ENCODE measurements at places on chromosomes 5 and 9. TPM values are rescaled to one million over a fixed set of nuclear protein-coding genes. Genes with fewer than 3 reads are reported as not detected.

DNA sequence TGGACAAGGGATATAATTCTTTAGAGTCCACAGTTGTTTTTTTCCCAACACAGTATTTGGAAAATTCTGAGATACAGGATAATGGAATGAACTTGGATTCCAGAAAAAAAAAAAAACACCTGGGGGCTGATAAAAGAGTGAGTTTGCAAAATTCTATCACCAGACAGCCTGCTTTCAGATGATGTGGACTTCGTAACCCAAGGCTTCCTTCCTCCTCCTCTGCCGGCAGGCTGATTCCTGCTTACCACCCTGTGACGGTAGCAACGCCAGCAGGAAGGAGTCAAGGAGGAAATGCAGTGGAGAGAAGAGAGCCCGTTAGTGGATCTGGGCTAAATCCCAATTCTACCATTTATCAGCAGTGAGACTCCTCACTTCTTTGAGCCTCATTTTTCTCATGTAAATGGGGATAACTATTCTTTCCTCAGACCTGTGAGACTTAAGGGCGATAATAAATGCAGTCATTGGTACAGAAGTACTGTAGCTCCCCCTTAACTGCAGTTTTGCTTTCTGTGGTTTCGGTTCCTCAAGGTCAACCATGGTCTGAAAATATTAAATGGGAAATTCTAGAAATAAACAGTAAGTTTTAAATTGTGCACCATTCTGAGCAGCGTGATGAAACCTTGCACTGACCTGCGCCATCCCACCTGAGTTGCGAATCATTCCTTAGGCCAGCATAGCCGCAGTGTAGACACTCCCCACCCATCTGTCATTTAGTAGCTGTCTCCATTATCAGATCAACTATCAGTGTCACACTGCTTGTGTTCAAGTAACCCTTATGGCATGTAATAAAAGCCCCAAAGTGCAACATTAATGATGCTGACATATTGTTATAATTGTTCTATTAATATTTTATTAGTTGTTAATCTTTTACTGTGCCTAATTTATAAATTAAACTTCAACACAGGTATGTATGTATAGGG is 71.4 kb downstream of the DCP2 start:
- no peak for DNase-seq

- DNase-seq = no peak
Measured at GRCh38 chr5:106601620-106602019, 1069.1 kb downstream of the EFNA5 start.

- DNase-seq = peak; percentile 30
Measured at GRCh38 chr9:93301291-93301811, 117.4 kb downstream of the WNK2 start.

DNA sequence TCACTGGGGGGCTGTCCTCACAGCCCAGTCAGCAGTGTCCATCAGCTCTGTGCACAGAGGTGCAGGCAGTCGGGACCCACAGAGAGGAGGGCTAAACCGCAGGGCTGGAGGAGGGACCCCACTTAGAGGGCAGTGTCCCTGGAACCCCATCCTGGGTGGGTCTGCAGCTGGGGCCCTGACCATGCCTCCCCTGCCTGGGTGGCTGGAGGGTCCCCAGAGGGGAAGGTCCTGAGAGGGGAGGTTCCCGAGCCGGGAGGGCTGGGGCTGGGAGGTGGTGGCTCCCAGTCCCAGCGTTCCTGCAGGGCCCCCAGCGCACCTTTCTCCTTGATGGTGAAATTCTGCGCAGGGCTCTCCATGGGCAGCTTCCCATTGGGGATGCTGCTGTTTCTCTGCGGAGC is 32.7 kb downstream of the EXOC3 start:
- DNase-seq = no peak

- DNase-seq = no peak
Measured at GRCh38 chr5:169024421-169024820, 276.5 kb downstream of the SLIT3 start.

HK3 gene
- not detected for total RNA-seq

SLC2A8 gene
- total RNA-seq = 12.1 TPM

ROPN1L gene
- total RNA-seq = 1.1 TPM

DIMT1 gene
- 36.0 TPM for total RNA-seq

ORM2 gene
- not detected for total RNA-seq
